CD4-positive, alpha-beta T cell treated with Interleukin-1 beta for 1 hour (primary cell): ENCODE measurements at places on chromosomes 1 and 21.

GRCh38 chr1:167165948-167166689, 54.6 kb upstream of the POU2F1 start:
- DNase-seq: no peak

DNA sequence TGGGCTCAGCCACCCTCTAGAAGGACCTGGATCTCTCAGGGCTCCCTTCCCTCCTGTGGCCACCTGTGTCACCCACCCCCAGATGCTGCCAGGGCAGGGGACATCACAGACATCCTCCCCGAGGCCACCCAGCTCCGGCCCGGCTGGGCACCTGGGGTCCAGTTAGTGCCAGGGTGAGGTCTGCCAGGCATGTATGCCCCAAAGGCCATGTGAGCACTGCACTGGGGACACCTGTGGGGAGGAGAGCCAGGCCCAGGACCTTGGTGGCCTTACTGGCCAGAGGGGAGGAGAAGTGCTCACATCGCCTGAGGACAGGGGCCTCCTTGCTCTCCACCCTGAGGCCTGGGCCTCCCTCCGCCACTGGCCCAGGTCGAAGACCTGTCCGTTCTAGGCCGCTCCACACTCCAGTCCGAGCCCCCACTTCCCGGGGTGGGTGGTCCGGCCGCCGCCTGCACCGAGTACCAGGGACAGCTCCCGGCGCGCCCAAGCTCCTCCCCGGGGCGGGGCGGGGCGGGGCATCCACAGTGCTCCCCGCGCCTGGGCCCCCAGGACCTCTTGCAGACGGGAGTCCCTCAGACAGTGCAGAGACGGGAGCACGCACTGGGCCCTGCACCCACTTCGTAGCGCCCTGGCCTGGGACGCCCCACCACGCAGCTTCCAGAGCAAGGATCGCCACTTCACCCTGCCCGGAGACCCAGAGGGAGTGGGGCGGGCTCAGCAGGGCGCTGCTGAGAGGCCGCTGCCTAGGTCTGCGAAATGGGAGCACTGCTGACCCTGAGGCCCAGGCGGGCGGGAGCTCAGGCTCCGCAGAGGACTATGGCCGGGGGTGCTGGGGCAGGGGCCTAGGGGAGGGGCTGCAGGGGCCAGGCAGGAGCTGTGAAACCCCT, 34.3 kb upstream of the CCDC27 start:
- no peak for DNase-seq

- no peak for DNase-seq
Measured at GRCh38 chr21:38834725-38835124, 29.0 kb downstream of the ETS2 start.

GRCh38 chr1:103489935-103490334, 35.6 kb upstream of the RNPC3 start:
- no peak for DNase-seq

DNA sequence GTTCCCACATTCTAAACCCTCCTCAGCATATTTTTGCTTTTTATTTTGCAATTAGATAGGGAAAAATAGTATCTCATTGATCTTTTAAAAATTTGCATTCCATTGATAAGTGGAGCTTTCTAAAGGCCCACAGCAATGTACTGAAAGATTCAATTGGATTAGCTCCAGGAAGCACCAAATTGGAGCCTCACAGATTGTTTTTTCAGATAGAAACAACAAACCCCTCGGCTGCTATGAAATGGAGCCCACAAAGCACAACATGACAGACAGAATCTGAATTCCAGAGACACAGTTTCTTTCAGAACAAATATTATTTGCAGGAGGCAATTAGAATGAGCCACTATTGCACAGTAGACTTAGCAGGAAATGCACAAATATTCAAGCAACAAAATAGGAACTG, 58.9 kb upstream of the KIF26B start:
- DNase-seq: no peak

DNA sequence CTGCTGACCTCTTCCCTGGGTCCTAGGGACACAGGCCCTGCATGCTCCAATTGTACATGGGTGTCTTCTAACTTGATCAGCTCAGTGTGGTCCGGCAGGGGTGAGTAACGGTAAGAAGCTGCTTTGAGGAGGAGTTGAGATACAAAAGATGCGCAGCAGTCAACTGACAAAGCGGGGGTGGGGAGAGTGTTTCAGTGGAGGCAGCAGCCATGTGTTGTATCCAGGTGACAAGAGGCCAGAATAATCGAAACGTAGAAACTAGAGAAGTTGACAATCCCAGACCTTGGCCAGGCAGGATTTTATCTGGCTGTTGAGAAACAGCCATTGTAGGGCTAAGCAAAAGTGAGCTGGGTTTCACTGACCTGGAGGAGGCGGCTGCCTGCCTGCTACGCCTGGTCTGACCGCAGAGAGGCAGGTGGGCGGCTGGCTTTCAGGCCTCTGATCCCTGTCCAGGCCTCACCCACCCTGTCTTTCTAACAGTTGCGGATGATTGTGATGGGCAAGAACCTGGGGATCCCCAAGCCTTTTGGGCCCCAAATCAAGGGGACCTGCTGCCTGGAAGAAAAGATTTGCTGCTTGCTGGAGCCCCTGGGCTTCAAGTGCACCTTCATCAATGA, 28.8 kb downstream of the PADI6 start:
- DNase-seq: no peak

GRCh38 chr1:225461533-225462428, 33.9 kb upstream of the LBR start:
- DNase-seq: no peak

DNA sequence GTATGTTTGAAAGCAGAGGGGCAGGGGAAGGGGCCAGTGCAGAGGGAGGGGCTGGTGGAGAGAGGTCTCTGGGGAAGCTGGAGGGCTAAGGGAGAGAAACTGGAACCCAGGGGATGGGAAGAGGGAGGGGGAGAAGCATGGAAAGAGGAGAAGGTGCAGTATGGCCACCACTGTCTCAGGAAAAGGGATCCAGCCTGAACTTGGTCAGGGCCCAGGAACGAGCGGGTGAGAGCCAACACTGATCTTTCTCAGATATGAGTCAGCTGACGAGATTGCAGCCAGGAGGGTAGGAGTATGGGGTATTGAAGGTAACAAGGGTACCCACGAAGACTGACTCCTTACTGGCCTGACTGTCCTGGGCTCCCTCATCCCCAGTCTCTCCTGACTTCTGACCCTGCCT, 18.0 kb downstream of the TIE1 start:
- DNase-seq: no peak

DNA sequence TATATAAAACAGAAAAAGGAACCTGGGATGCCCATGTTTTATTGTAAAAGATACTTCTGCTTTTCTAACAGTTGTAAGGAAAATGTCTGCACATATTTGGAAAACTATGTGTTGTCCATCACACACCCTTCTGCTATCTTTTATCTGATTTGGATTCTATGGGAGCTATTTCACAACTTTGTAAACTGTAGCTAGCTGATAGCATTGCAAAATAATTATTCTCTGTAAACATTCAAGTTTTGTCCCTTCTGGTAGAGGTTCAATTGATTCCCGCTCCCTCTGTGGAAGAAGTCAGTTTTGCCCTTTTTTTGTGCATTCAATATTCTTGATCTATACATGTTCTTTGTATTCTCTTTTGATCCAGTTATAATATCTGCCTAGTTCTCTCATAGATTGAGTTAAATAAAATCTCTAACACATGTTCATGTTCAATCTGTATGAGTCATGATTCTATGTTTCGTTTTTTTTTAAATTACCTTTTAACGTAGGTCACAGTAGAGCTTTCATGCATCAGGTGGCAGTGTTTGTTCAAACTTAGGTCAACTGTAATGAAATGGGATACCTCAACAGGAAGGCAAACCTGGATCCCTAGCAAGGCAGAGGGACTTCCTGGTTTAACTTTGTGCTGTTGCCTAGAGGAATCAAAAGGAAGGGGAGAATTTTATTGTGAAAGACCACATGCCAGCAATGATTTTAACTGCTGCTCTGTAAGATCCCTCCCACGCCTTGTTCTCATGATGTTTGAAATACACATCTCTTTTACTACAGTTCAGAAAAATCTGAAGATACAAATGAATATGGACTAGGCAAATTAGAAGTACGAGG, 26.0 kb upstream of the BCL9 start:
- DNase-seq: peak; percentile 26

DNA sequence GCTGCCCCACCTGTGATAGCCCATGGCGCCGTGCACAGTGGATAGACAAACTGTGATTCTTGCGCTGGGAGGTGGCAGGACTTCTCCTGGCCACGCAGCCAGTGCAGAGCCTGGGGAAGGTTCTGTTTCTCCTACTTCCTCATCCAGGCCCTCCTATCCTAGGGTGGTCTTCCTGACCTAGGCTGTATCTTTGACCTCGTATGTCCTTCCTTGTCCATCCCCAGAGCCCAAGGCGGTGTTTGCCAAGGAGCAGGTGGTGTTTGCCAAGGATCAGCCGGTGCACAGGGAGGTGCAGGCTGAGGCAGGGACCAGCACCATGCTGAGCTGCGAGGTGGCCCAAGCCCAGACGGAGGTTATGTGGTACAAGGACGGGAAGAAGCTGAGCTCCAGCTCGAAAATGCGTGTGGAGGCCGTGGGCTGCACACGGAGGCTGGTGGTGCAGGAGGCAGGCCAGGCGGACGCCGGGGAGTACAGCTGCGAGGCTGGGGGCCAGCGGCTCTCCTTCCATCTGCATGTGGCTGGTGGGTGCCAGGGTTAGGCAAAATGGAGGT, 63.9 kb downstream of the OBSCN start:
- no peak for DNase-seq

DNA sequence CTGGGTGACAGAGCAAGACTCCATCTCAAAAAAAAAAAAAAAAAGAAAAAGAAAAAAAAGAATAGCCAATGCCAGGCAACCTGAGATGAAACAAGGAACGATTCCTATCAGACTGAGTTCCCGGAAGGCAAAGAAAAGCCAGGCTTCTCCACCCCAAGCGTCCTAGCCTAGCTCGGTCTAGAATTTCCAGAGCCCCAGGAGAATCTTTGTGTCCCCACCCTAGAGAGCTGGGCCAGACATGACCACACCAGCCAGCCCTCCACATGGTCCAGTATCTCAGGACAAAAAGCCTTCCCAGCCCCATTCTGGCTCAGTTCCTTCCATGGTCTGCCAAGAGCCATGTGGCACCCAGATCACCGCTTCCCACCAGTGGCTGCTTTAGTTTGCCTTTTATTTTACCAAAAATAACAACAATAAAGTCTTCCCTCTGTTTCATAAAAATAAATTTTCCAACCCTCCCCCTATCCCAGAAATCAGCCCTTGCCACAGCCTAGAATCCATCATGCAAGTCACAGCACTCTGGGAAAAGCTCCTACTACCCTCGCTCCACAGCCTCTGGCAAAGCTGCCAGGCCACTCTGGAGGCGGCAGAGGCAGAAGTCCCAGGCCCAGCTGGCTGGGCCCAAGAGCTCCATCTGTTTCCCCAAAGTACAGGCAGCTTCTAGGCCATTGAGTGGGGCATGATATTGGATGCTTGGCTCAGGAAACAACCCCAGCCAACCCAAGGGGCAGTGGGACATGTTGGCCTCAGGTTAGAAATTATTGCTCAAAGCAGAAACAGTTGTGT, 3.5 kb upstream of the MKNK1 start:
- DNase-seq: no peak

GRCh38 chr1:31562707-31563360, 13.5 kb upstream of the TINAGL1 start:
- no peak for DNase-seq

DNA sequence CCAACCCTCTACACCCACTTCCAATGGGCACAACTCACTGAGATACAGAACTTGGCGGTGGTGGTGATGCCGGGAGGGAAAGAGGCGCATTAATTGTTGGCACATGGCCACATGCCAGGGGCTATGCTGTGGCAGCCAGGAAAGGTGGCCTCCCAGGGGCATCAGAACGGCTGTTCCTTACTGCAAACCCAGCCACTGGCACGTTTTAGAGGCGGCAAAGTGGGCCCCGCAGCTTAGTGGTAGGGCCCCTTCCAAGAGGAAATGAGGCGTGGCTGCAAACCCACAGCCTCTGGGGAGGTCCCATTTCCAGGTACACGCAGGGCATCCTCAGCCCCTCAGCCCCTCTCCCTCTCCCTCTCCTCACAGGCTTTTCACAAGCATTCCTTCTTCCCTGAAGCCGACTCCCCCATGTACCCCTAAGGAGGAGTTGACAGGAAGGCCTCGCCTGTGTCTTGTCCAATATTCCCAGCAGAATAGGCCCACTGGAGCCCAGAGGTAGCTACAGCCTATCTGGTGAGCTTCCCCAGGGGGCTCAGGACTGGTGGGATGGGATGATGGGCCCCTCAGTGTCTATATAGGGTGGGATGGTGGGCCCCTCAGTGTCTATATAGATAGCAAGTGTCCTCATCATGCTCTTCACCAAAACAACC, 166.2 kb downstream of the CLIC6 start:
- no peak for DNase-seq

DNA sequence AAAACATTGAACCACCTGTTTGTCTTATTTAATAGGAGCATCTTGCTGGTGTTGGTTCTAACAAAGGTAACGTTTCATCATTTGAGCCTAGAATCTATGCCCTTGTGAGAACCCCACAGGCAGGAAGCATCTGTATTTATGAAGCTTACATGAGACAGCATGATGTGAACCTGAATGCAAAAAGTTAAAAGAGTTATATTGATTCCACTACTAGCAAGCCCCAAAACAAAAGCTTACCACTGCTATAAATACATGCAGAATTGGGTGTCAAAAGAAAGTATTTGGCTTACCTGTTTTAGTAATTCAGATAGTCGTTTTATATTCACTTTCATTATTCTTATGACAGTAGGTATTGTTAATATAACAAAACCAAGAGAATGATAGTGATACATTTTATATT, 301.2 kb upstream of the ADGRL2 start:
- DNase-seq: no peak

- no peak for DNase-seq
Measured at GRCh38 chr1:92820551-92820950, 11.3 kb upstream of the RPL5 start.

- no peak for DNase-seq
Measured at GRCh38 chr1:235012436-235013210, 116.0 kb downstream of the TOMM20 start.

GRCh38 chr1:210850556-210850955, 283.4 kb downstream of the KCNH1 start:
- no peak for DNase-seq

- DNase-seq: no peak
Measured at GRCh38 chr21:44994695-44995342, 55.0 kb downstream of the SLX9 start.

DNA sequence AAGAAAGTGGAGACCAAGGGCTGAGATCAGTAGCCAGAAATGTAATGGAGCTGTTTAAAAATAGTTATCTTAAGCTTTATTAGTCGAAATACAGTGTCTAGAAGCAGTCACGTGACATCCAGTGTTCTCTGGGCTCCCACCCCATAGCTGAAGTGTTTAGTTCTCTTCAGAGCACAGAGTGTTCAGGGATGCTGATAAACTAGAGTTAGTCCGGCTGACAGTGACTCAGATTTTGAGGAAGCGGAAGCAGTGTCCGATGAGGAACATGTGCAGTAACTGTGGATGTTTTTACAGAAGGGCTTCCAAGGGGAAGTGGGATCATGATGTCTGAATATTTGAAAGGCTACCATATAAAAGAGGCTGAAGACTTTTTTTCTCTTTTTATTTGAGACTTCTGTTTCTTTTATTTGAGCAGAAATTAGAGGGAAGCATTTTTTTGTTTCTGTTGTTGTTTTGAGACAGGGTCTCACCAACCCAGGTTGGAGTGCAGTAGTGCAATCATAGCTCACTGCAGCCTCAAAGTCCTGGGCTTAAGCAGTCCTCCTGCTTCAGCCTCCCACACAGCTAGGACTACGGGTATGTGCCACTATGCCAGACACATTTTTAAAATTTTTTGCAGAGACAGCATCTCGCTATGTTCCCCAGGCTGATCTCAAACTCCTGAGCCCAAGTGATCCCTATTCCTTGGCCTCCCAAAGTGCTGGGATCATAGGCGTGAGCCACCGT, 124.2 kb downstream of the GALNT2 start:
- DNase-seq: no peak

- DNase-seq: no peak
Measured at GRCh38 chr1:176241385-176242015, 34.4 kb upstream of the COP1 start.

GRCh38 chr1:89668961-89669360, 36.0 kb downstream of the LRRC8C start:
- DNase-seq: no peak
